Activated CD8-positive, alpha-beta memory T cell treated with anti-CD3 and anti-CD28 coated beads for 48 hours (primary cell): ENCODE measurements at places on chromosomes 12 and 14.

- DNase-seq: no peak
These were observed 79.0 kb downstream of the SLC25A21 start for GRCh38 chr14:37093364-37093763.

- DNase-seq: no peak
These were observed 87.1 kb downstream of the VEZT start for GRCh38 chr12:95304673-95305198.

GRCh38 chr12:114605918-114606317 is 78.1 kb downstream of the TBX3 start:
- no peak for DNase-seq

- DNase-seq: no peak
These were observed 2.4 kb downstream of the VPS37B start for GRCh38 chr12:122893208-122894153.

DNA sequence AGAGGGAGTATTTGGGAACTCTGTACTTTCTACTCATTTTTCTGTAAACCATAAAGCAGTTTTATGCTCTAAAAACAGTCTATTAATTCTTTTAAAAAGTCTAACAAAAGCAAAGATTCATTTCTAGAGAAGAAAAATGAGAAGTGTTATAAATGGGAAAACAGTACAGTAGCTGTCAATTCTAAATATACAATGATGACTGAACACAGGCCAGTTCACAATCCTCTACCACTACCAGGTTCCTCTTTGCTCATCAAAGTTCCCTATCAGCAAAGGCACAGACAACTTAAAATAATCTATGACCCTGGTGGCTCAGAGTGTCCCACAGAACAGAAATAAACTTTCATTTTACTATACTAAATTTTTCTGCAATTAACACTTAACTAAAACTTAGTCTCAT is 12.5 kb downstream of the NAA25 start:
- DNase-seq: no peak
